Stimulated activated CD8-positive, alpha-beta memory T cell treated with anti-CD3 and anti-CD28 coated beads, Interleukin-4, amount 100 ng/mL, for 1 hour (primary cell): ENCODE measurements at places on chromosomes 12 and 14.

- no peak for DNase-seq
Observed at GRCh38 chr14:58002618-58003017, 136.7 kb upstream of the SLC35F4 start.

DNA sequence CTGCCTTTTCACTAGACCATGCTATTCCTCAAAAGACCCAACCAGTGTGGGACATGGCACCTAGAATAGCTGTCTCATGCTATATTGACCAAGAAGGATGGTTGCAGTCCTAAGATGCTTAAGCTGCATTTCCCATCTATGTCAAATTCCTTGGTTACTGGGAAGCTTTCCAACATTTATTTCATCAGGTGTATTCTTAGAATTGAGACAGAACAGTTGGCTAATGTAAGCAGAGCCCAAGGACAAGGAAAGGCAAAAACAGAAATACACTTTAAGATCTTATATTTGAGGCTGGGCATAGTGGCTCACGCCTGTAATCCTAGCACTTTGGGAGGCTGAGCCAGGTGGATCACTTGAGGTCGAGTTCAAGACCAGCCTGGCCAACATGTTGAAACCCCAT lies 24.7 kb downstream of the ARG2 start:
- no peak for DNase-seq

- no peak for DNase-seq
Observed at GRCh38 chr14:106831322-106831720, 1304.9 kb downstream of the TMEM121 start.

DNA sequence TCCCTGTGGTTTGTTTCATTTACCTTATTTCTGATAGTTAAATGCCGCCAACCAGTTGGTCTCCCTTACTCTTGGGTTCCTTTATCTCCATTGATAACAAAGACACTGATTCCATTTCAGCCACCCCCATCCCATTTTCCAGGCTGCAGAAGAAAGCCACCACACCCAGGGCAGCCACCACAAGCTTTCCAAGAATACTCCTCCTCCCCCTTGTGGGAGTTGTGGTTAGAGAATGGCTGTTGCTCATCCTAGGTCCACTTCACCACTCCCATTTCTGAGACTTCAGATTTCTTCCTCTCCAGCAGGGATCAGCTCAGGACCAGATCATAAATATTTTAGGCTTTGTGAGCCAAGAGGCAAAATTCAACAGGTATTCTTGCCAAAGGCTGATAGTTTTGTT lies 73.9 kb downstream of the ANO4 start:
- no peak for DNase-seq

- DNase-seq = no peak
Observed at GRCh38 chr12:109686523-109686922, 27.1 kb upstream of the FAM222A start.

- no peak for DNase-seq
Observed at GRCh38 chr12:8781381-8782127, 40.9 kb upstream of the A2ML1 start.

DNA sequence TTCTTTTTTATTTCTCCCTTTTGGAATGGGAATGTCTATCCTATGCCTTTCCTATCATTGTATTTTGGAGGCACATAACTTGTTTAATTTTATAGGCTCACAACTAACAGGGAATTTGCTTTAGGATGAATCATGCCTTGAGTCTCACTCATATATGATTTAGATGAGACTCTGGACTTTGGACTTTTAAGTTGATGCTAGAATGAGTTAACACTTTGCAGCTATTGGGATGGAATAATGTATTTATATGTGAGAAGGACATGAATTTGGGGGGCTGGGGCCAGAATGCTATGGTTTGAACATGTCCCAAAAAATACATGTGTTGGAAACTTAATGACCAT lies 365.3 kb downstream of the ZFP36L1 start:
- DNase-seq = no peak

GRCh38 chr14:89091781-89092180 lies 267.3 kb downstream of the TTC8 start:
- DNase-seq = no peak
